ENCODE measurements at places on chromosomes 2 and 18.

- DNase-seq, result peak; percentile 77
These were observed 106.6 kb downstream of the MAP4K4 start for GRCh38 chr2:101803945-101804696.

- DNase-seq, result no peak
These were observed 91.4 kb downstream of the ACSL3 start for GRCh38 chr2:222952204-222952603.

GRCh38 chr2:37262522-37262921 lies 31.1 kb downstream of the NDUFAF7 start:
- no peak for DNase-seq

DNA sequence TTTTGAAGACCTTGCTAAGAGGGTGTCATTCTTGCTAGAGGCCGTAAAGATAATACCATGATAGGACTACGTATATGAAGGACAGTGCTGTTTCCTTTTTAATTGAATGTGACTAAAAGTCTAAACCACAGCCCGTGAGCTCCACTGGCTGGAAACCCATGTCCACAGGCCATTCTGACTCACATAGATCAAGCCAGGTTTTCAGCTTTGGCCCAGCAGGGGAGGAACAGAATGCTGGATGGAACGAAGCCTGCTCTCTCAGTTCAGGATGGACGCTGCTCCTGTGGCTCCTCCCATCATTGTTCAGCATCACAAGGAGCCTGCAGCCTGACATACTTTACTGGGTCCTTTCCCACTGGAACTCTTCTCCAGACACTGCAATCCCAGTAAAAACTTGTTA lies 47.6 kb downstream of the ALPK2 start:
- peak; percentile 96 for DNase-seq

GRCh38 chr2:40405465-40405864 lies 46.4 kb downstream of the SLC8A1 start:
- DNase-seq, result no peak

GRCh38 chr2:66560683-66561082 lies 125.8 kb downstream of the MEIS1 start:
- no peak for DNase-seq

DNA sequence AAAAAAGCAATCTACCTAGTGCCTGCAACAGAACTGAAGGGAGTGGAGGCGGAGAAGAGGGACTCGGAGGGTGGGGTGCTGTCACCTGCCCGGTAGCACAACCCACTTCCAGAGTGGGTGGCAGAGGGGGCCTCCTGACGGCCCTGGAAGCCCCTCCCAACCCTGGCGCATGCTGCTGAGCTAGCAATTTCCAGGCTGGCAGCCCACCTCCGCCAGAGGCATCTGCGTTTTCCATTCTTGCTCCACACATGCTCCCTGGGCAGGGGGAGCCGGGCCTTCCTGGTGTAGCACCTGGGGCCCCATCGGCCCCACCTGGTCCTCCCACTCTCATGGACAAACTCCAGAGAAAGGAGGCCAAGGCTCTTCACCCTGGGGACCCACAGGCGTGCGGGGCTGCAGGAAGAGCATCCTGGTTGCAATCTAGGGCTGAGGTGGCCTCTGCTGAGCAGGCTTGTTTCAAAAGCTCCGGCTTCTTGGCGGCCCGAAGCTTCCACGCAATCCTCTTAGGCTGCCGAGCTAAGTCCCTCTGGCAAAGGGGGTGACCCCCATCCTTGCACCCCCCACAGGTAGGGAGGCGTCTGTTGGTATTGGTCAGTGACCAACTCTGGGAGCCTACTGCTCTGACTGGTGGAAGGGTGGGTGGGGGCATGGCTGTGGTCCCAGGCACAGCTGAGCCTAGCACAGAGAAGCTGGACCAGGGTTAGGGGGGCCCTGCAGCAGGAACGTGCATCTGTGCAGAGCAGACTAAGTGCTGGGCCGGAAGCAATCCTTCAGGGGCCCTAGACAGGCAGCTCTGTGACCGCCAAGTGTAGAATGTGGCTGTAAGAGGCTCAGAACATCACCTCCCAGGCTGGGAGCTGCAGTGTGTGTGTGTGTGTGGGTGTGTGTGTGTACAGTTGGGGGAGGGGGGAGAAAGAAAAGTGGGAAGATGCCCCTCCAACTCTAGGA lies 2.6 kb downstream of the HS6ST1 start:
- DNase-seq, result peak; percentile 58

- DNase-seq, result no peak
These were observed 684 bp upstream of the ZCCHC2 start for GRCh38 chr18:62522178-62522503.

DNA sequence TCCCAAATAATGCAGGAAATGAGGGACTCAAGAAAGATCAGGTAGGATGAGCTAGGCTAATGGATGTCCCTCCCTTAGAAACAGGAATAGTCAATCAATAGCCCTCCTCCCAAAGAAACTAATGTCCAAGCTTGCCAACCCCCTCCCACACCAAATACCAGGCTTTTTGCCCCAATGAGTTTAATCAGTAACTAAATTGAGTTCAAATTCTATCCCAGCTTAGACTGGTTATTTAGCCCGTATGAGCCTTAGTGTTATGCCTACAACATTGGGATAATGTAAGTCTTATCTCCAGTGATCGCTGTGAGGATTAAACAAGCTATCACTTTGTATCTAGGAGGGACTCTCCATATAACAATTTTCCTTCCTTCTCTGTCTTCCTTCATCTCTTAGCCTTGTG lies 310.7 kb downstream of the DPP10 start:
- no peak for DNase-seq

- no peak for DNase-seq
These were observed 49.5 kb downstream of the NFATC1 start for GRCh38 chr18:79445221-79445620.

GRCh38 chr2:28377195-28377816 lies 15.4 kb upstream of the FOSL2 start:
- DNase-seq, result peak; percentile 49

- no peak for DNase-seq
These were observed 82.6 kb downstream of the FANCL start for GRCh38 chr2:58158481-58158880.

- no peak for DNase-seq
These were observed 400.8 kb upstream of the MMADHC start for GRCh38 chr2:149988361-149988760.

DNA sequence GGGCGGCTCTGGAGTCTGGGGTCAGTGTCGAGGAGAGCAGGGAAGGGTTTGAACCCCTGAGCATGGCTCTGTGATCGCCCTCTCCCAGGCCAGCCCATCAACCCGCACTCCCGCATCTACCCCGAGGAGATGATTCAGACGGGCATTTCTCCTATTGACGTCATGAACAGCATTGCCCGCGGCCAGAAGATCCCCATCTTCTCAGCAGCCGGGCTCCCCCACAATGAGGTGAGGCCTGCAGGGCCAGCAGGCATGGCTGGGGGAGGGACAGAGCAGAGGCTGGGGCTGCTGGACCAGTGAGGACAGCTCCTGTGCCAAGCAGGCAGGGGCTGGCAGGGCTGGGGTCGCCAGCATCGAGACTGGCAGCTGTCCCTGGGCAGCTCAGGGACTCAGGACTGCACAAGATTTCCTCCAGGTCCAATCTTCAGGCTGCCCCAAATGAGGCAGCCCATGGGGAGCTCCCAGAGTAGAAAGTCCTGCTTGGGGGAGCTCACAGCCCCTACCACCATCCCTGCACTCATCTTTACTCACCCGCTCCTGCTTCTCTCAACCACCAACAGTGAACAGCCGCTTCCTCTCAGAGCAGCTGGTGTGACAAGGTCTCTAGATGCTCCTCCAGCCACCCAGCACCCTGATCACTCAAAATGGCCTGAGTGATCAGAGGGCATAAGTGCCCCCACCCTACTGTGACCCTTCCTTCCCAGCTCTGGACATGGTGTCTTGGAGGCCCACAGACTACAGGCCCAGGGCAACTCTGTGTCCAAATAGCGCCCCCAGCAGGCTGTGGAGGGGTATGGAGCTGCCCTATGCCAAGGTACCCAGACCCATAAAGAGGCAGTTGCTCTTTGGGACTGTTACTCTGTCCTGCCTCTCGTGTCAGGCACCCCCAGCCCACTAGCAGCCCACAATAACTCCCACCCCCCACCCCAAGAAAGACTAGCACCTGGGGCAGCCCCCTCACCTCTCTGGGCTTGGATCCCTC lies 18.3 kb upstream of the ANKRD53 start:
- no peak for DNase-seq

DNA sequence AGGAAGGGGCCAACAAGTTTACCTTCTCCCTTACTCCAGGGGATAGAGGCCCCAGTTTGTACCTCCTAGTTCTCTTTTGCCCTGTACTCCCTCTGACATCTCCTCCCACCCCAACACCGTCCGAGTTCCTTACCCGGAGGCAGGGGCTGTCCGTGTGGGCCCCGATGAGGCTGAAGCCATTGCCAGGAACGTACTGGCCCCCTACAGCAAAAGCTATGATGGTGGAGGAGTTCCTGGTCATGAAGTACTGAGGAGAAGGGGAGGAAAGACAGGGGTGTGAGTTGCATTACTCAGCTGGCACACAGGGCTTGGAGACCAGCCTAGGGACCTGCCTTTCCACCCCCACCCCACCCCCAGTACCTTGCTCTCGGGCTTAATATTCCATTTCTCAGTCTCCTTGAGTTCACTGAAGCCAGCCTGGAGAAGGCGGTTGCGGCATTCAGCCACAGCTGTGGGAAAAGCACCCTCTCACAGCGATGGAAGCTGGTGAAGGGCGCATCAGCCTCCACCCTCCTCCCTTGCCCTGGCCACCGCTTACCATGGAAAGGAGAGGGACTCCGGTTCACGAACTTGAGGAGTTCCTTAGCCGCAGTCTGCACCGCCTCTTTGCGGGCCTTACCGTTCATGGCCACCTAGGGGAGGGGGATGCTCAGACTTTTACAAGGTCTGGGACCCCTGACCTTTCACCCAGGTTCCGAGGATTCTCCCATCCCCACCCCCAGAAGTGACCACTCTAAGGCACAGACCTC lies 1.0 kb downstream of the DNPEP start:
- DNase-seq, result no peak

DNA sequence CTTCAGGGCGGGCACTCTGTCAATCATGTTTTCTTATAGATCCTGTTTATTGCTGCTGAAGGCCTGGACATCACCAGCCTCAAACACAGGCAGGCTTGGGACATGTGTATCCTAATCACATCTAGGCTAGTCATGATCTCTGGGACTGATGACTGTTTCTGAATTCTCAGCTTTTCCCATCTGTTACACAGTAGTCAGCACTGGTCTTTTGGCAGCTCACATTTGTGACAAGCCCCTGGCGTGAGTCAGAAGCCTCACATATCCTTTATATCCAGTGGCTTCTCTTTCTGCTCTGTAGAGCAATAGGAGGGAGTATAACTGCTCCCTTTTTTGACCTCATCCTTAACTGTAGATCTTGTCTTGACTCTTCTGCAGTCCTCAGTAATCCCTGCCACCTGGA lies 4.5 kb downstream of the SEMA4F start:
- no peak for DNase-seq

- DNase-seq, result no peak
These were observed 36.9 kb upstream of the EPAS1 start for GRCh38 chr2:46260305-46260704.

- no peak for DNase-seq
These were observed 28.0 kb upstream of the FOSL2 start for GRCh38 chr2:28364610-28365009.

- DNase-seq, result no peak
These were observed 392.4 kb downstream of the TXNL1 start for GRCh38 chr18:56245866-56246580.

- DNase-seq, result no peak
These were observed 56.8 kb downstream of the CCNT2 start for GRCh38 chr2:134975281-134976009.

DNA sequence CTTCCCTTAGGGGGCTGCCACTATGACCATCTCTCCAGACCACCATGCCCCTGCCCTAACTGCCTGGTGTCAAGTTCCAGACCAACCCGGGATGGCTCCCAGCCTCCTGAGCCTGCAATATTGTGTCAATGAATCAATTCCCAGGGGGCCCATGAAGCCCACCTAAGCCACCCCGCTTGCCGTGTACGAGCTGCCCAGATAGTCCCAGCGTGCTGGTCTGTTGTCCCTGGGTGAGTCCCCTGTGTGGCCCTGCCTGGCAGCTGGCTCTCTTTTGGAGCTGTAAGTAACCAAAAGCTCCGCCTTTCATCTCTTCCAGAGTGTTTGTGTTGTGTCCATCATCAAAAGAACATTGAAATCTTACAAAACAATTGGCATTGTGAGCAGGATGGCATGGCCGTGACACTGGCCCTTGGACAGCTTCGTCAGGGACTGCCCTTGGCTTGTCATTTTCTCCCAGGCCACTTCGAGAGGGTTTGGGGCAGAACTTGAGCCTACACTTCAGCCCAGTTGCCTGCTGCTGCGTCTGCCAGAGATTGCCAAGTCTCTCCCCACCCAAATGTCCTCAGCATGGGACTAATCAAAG lies 11.3 kb upstream of the MAL start:
- DNase-seq, result no peak

GRCh38 chr2:204669382-204669781 lies 124.1 kb downstream of the PARD3B start:
- DNase-seq, result no peak

DNA sequence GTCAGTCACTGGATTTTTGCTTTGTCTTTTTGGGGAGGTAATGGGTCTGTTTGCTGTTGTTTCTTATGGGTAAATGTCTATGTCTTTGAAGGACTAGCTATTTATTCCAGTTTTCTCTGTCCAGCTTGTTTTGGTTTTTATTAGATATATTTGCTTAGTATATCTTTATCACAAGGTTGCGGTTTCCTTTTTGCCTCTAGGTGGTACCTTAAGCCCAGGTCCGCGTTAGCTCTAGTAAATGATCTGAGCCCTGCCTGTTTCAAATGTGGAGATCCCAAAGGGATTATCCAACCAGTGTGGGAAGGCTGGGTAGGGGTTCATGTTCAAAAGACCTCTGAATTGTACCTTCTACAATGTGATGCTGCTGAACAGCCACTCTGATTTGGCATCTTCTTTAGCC lies 114.5 kb downstream of the MYO3B start:
- DNase-seq, result no peak

- no peak for DNase-seq
These were observed 22.6 kb downstream of the BCL2L11 start for GRCh38 chr2:111143107-111143842.

DNA sequence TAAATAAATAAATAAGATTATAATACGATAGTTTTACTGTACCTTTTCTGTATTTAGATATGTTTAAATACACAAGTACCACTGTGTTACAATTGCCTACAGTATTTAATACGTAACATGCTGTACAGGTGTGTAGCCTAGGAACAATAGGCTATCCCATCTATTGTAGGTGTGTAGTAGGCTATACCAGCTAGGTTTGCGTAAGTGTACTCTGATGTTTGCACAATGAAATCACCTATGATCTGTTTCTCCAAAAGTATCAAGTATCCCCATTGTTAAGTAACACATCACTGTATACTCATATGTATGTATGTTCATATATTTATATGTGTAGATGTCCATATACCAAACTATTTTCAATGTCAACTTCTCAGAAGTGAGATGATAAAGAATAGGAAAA lies 118.2 kb upstream of the RND3 start:
- DNase-seq, result no peak

GRCh38 chr2:10924859-10925258 lies 13.1 kb downstream of the KCNF1 start:
- DNase-seq, result no peak

GRCh38 chr2:236795861-236796219 lies 226.2 kb downstream of the ACKR3 start:
- DNase-seq, result no peak

All from islet precursor cell (in vitro differentiated cells).